Activated CD4-positive, alpha-beta T cell treated with anti-CD3 and anti-CD28 coated beads for 24 hours (primary cell): ENCODE measurements at places on chromosomes 16 and 17.

GRCh38 chr16:66844009-66844341, 239 bp upstream of the CA7 start:
- DNase-seq = no peak

- no peak for DNase-seq
Observed at GRCh38 chr16:64990101-64990500, 131.8 kb downstream of the CDH11 start.

- DNase-seq = no peak
Observed at GRCh38 chr17:44989552-44990138, 21.5 kb upstream of the C1QL1 start.

GRCh38 chr16:85378145-85379040, 234.7 kb upstream of the GSE1 start:
- DNase-seq = no peak

- DNase-seq = no peak
Observed at GRCh38 chr17:82353484-82353883, 5.6 kb upstream of the TEX19 start.

DNA sequence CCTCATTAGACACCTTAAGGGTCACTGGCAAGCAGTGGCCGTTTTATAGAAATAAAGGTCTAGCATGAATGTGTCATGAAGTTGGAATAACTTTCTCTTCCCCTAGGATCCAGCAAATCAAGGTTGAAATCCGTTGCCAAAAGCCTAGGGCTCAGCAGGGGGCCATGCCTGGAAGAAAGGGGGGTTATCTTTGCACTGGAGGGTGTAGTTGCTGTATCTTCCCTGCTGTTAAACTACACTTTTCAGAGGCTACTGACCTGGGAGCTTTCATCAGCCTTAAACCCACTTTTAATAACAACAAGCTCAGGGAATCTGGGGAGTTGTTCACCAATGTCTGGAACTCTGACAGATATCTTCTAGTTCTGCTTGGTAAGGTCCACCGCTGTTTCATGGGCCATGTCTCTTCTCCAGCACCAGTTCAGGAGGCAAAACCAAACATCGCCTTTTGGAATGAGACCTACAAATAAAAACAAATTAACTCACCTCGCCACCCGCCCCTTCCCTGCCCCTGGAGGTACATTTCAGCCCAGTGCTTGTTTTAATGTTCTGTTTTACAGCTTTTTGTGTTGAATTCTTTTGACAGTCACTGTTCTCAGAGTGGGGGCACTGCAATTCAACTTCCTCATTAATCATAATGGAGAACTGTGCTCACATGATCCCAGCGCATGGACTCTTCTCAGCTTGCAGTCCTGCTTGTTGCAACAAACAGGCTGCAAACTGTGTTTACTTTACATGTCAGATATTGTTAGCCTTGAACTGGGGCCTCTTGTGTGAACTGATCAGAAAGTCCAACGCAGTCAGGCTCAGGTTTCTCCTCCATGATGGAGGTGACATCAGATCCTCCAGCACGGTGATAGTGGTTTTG, 508.7 kb downstream of the KCNJ2 start:
- DNase-seq = no peak

- no peak for DNase-seq
Observed at GRCh38 chr16:12413393-12413792, 390.3 kb downstream of the CPPED1 start.

- DNase-seq = no peak
Observed at GRCh38 chr17:73203135-73203787, 10.4 kb downstream of the COG1 start.

- no peak for DNase-seq
Observed at GRCh38 chr17:17495536-17496188, 533 bp downstream of the RASD1 start.

- no peak for DNase-seq
Observed at GRCh38 chr17:35740997-35741931, 9.8 kb downstream of the RASL10B start.

GRCh38 chr16:10265770-10266615, 83.8 kb upstream of the GRIN2A start:
- no peak for DNase-seq

DNA sequence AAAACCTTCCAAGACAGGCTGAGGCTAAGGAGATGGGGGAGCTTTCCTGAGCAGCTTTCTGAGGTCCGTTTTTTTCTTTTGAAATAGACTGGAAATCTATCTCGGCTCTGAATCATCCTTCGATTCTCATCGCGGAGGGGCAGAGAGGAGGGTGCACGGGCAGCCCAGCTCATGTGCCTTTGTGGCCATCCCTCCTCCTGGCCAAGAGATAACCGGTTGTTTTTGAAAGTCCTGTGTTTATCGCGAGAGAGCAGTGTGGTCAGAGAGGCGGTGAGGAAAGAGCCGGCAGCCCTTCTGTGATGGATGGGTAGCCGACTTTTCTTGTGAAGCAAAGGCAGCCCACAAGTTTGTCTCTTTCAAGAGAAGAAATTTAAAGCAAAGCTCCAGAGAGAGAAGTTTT, 191.6 kb downstream of the CCDC182 start:
- DNase-seq = no peak

DNA sequence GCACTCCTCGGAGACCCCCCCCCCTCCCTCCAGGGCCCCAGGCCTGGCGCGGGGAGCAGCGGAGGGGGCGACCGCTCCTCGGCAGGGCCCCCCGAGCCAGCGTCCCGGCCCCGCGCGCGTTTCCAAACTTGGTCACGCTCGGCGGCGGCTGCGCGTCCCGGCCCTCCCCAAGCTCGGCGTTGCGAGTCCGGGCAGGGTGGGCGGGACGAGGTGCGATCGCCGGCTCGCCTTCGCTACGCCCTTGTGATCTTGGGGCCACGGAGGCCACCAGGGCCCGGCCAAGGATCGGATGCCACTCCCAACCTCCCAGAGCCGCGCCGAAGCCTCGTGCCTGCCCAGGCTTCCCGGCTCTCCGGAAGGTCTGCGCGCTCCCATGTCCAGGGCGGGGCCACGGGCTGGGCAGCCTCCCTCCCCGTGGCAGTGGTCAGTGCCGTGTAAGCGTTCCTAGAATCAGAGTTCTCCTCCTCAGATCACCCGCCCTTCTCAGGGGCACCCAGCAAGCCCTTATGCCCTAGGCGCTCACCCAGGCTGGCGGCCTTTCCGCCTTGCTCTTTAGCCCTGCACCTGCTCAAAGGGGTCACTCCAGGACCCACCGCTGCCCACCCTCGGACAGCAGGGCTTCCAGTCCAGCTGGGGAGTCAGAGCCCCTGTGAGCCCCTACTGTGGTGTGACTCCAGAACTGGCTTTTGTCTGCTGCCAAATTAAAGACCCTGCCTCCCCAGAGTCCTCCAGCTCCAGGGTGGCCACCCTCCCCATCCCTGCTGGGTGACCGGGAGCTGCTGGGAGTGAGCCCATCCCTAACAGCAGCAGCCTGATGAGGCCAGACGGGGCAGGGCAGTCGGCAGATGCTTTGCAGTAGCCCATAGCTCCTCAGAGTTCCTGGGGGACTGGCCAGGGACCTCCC, 12.2 kb upstream of the MRPS23 start:
- no peak for DNase-seq

GRCh38 chr16:89658221-89658879, 714 bp downstream of the SPATA33 start:
- no peak for DNase-seq

DNA sequence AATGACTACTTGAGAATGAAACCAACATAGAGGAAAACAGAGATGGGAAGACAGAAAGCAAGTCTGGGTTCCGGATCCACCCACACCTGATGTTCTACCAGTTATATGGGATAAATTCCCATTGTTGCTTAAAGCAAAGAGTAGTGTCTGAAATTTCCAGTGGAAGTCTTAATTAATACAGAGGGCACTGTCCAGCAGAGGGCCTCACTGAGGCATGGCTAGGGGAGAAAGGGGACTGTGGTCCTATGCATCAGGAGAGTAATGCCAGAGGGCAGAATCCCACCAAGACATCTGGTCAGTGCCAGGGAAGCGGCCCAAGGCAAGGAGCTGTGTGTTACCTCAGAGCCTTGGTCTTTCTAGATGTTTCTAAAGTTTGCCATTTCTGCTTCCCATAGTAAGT, 7.5 kb upstream of the UMOD start:
- no peak for DNase-seq

GRCh38 chr16:74297145-74297665, 591 bp downstream of the PSMD7 start:
- peak; percentile 10 for DNase-seq

DNA sequence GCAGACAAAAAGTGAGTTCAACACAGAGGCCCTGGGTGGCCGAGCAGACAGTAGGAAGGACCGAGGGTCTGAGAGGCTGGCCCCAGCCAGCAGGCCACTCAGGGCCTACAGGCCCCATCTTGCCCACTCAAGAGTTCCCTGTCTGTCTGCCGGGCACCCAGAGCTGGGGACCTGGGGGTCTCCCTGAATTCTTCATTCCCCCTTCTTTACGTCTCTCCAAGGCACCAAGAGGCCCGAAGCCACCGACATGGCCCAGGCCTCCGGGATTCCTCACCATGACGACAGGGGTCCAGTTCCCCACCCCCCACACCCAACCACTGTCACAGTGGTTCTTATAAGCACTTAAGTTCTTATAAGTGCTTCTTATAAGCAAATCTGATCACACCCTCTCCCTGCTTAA, 49.2 kb downstream of the NOS2 start:
- DNase-seq = no peak

DNA sequence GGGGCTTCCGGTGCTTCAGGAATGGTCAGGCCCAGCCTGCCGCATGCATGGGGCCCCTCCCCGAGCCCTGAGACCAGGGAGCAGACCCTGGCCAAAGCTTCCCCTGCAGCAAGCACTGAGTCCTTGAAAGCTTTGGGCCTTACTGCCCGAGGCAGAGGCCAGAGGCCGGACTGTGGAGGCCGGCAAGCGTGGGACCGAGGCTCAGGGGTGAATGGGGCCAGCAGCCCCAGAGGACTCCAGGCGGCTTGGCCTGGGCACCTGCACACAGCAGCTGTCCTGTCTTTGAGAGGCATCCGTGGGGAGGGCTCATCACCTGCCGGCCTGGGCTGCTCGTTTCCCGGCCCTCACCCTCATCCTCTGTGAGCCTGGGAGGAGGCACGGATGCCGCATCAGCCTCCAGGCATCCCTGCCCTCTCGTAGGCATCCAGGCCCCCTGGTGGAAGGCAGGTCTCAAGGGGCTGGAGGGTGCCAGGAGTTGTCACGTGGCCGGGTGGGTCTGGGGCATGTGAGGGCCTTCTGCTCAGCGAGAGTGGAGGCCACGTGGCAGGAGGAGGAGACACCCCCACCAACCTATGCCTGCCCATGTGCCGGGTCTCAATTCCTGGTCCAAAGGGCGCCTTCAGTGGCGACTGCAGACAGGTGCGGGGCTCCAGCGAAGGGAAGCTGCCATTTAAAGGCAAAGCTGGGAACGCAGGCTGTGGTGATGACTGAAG, 31.4 kb downstream of the CACNA1H start:
- DNase-seq = no peak

- DNase-seq = no peak
Observed at GRCh38 chr17:77942112-77942988, 16.2 kb upstream of the TNRC6C start.

GRCh38 chr17:80220054-80220735, at the start of the genes SGSH and SLC26A11:
Gene SGSH (minus strand): TSS chr17:80220333. CDS start chr17:80220313, 20 bp downstream.
Gene SLC26A11 (plus strand): TSS chr17:80220427. CDS start chr17:80221561, 1,134 bp downstream.
- DNase-seq = peak; percentile 53

DNA sequence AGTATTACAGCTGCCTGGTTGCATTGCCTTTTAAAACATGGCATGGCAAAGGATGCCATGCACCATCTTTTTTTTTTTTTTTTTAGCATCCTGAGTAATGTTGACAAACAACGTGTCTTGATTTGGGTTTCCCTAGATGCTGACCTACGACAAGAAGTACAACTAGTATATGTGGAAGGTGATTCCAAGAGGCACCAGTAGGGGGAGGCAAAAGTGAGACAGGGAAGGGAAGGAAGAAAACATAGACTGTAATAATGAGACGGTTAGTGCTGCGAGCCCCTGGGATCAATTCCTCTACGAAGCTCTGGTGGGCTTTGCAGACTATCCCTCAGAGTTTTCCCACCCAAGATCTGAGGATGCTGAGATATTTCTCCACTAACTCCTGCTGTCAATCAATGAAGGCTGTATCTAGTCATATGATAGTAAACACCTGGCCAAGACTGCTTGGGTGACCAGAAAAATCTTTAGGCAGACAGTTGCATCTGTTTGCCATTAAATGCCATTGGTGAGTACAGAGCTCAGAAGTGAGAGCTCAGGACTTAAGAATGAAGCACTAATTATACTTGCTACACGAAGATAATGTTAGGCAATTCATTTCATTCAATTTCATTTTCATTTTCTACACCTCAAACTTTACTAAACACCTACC, 458.6 kb upstream of the GOT2 start:
- no peak for DNase-seq

DNA sequence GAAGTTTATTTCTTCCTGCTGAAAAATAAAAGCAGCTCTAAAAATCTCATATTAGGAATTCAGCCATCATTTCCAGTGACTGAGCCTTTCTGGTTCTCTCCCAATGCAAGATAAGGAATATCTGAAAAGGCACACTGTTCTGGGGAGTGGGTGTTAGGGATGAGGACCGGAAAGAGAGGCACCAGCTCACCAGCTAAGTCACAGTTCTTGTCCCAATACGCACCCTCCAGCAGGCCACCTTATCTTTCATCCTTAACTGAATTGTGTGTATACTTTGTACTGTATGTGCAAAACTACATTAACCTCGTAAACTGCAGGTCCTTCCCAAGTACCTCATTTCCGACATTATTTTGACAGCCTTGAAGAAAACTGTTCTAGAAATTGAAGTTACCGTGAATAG, 11.0 kb downstream of the AMFR start:
- DNase-seq = no peak

DNA sequence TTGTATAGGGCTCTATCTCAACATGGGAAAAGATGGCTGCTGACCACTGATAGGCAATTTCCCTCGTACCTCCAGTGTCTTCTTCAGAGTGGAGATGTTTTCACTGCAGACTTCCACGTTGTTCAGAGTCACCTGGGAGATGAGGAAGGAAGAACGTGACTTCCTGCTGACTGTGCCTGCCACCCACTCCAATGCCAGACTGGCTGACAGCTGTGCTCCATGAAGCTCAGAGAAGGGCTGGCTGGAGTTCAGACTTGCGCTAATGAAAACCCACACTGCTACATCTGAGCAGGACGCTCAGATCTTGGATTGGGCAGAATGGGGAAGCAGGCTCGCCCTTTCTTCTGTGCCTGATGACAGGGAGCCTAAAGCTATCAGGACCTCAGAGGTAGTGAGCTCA, 33.1 kb downstream of the COG4 start:
- DNase-seq = no peak

- DNase-seq = no peak
Observed at GRCh38 chr16:4306470-4307214, 9.2 kb upstream of the GLIS2 start.

DNA sequence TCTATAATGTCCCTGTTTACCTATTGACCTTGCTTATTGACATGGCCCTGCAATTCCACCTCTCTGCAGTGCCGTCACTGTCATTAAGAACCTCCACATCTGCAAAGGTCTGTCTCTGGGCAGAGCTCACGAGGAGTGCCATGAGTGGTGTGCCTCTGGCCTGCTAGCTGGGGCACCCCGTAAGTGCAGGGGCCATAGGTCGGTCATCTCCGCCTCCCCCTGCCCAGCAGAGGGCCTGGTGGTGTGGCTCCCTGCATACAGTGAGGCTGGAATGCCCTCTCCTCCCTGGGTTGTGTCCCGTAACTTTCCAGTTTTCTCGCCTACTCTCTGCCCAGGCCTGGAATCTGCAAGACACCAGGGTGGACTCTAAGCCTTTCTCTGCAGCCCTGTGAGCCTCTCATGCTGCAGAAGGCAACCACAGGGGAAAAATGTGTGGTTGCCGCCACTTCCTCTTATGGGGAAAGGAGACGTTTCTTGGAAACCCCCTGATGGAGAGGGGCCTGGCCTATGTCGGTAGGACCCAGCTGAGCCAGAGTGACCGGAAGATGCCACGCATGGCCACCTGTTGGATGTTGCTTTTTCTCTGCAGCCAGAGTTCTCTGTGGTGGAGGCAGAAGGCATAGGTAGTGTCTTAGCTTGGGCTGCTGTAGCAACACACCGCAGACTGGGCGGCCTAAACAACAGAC, 2.7 kb upstream of the SNX20 start:
- no peak for DNase-seq
